ENCODE measurements at places on chromosomes 5 and 9.

- no peak for DNase-seq
These were observed 14.0 kb downstream of the MCC start for GRCh38 chr5:113474100-113474728.

DNA sequence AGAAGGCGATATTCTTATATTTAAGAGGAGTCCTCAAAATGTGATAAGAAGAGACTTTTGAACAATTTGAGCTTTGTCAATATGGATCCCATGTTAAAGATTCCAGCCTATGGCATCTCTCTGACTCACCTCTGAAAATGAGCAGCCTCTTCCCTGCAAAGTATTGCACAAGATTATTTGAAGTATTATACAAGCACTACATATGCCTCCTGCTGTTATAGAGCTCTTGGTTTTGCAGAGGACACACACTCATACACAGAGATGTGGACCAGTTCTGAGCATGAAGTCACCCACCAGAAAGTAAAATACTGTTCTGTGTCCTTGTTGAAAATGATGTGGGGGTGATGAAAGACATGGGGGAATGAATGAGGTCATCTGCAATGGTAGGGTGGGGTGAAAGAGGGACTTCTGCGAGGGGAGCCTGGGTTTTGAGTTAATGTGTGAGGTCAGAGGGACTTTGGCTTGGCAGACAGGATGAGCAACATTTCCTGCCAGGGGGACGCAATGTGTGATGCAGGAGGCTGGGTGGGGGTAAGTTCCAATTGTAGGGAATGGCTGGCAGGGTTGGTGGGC lies 25.8 kb downstream of the FBXL7 start:
- DNase-seq, result no peak

DNA sequence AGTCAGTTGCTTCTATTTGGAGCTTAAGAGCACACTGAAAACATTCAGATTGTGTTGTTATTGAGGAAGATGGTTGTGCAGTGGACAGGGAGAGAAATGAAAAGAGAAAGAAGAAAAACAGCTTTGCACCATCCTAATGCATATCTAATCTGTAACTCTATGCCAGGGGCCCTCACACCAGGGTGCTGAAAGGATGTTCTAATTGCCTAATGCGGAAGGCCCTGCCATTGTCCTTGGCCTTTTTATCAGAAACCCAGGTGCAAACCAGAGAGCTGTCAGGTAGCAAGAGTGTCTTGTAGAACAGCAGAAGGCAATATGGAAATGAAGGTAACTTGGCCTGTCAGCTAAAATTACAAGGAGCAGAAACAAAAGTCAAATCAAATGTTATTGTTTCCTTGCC lies 384.5 kb upstream of the PIK3R1 start:
- DNase-seq, result no peak

DNA sequence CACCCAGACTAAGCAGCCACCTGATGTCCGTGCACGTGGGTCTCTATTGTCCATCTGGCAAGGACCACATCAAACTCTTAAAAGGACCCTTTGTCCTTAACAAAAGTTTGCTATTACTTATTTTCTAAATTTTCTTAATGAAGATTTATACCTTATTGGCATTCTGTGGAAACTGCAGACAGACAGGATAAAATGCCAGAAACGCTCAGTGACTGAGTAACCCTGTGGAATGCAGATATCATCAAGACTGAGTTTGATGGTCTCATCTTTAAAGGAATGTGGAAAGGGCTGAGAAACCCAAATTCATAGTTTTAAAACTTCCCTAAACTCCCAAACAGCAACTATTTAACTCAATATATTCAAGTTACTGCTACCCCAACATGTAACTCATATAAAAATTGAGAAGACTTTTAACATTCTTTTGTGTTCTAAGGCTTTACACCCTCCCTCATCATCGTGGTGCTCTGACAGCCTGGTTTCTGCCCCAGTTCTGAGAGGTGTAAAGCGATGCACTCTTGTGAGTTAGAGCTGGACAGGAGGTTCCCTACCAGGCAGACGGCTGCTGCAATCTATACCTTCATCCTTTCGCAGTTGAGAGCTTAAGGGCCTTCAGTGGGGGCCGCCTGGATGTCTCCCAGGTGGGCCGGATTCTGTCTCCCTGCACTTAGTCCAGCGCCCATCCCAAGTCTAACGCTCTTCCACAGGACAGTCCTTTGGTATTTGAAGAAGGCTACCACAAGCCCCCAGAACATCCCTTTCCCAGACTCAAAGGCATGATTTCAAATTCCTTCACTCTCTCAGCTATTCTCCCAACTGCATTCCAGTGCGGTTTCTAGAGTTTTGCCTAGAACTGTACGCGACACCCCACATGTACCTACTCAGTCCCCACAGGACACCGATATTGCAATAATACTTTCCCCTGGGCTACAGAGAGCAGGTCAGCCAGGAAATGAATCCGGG lies 68.9 kb downstream of the DAP start:
- DNase-seq, result no peak

DNA sequence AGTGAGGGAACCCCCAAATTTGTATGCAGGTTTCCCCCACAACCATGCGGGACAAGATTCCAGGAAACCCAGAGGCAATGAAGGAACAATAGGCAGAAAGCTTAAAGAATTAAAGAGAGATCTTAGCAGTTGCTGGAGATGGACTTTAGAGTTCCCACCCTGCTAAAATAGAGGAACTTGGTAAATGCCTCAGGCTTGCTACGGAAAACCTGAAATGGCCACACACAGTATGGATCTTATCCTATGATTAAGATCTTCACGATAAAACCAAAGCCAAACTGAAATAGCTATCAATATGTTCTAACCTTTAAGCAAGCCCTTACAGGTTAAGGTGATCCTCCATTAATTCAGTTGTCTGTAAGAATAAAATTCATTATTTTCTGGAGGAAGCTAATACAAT lies 148.3 kb downstream of the RANBP17 start:
- DNase-seq, result no peak

DNA sequence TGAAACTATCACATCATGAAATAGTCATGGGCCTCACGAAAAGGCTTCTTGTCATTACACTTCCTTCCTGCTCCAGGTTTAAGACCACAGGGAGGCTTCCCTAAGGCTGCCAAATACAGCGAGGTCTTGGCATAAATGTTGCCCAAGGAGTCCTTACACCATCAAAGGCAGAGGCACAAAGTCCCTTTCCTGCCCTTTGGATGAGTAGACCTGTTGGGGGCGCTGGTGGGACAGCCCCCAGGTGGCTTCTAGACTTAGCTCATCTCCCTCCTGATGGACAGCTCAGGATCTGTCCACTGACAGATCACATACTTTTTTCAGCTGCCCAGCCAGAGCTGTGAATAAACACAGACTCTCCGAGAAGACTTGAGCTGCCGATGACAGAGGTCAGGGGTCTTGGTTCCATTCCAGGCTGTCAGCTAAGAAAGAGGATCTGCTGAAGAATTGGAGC lies 15.5 kb upstream of the MEGF9 start:
- DNase-seq, result peak; percentile 7

- no peak for DNase-seq
These were observed 4.5 kb upstream of the CDK7 start for GRCh38 chr5:69230181-69230580.

GRCh38 chr5:25006734-25007133 lies 362.0 kb upstream of the CDH10 start:
- DNase-seq, result no peak

DNA sequence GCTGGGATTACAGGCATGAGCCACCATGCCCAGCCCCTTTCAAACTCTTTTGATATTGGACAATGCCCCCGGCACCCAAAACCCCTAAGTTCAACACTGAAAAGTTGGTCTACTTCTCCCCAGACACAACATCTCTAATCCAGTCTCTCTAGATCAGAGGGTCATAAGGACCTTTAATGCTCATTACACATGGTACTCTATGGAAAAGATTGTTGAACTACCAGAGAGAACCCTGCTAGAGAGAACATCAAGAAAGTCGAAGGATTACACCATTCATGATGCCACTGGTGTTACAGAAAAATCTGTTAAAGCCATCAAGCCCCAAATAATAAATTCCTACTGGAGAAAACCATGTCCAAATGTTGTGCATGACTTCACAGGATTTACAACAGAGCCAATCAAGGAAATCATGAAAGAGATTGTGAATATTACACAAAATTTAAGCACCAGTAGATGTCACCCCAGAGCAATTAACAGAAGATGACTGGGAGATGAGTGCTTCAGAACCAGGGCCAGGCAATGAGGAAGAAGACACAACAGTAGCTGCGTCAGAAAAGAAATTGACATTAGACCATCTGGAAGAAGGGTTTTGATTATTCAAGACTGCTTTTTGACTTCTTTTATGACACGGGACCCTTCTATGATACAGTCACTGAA lies 28.3 kb upstream of the NIPAL4 start:
- DNase-seq, result peak; percentile 27

DNA sequence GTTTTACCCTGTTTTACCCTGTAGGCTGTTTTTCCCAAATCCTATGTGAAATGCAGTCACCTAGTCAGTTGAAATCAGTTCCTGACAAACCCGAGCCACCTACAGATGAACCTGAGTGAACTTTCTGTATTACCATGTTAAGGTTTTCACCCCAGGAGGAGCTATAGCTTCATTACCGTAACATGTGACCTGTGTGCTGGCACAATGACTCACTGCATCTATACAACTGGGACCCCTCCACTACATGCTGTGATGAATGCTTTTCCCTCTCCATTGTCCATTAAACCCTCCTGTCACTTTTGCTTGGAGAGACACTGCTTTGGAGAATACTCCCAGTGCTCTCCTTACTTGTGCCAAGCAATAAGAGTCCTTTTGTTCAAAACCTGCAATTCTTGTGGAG lies 1974.8 kb downstream of the EFNA5 start:
- no peak for DNase-seq

GRCh38 chr9:7370381-7370780 lies 429.2 kb downstream of the DMAC1 start:
- DNase-seq, result no peak

GRCh38 chr5:14467251-14467650 lies 114.3 kb upstream of the OTULINL start:
- DNase-seq, result no peak

- no peak for DNase-seq
These were observed 17.2 kb upstream of the C5orf15 start for GRCh38 chr5:133985540-133986180.

- no peak for DNase-seq
These were observed 919.4 kb downstream of the TLE4 start for GRCh38 chr9:80491086-80491696.

- DNase-seq, result no peak
These were observed 20.8 kb downstream of the ANKRD55 start for GRCh38 chr5:56212130-56212879.

DNA sequence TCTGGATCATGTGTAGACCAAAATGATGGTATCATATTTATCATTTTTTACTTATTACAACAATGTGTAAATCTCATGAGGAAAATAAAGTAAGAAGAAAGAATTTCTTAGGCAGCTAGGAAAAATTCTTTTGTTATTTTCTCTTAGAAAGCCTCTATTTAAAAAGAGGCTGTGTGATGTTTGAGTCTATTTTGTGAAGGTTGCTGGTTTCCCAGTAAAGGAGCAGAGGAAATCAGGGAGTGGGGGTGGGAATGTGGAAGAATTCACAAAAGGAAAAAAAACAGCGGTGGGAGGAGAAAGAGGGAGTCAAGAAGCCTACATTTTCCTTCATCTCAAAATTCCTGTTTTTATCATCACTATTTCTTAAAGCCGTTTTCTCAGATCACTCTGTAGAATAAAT lies 20.1 kb downstream of the PTCH1 start:
- no peak for DNase-seq

DNA sequence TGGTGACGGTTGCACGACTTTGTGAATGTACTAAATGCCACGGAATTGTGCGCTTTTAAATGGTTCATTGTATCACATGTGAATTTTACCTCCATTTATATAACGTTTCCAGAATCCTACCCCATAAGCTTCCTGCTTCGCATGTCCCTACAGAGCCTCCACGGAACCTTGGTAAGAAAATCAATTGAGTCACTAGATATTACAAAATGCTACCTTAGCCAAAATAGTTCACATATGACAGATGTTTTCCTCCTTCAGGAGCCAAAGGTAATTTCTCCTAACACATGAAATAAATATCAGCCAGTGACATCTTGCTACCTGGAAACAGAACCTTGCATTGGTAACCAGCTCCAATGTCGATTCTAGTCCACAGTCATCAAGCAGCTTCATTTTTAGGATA lies 125.1 kb downstream of the TTLL11 start:
- no peak for DNase-seq

Data from stimulated activated CD4-positive, alpha-beta T cell treated with anti-CD3 and anti-CD28 coated beads, Interleukin-15, amount 100 ng/mL, for 24 hours (primary cell).